Mammary epithelial cell (primary cell): ENCODE measurements at places on chromosomes 1 and 21. TPM values are rescaled to one million over a fixed set of nuclear protein-coding genes. Genes with fewer than 3 reads are reported as not detected.

Gene CD84
- not detected in 2 replicates for total RNA-seq

DNA sequence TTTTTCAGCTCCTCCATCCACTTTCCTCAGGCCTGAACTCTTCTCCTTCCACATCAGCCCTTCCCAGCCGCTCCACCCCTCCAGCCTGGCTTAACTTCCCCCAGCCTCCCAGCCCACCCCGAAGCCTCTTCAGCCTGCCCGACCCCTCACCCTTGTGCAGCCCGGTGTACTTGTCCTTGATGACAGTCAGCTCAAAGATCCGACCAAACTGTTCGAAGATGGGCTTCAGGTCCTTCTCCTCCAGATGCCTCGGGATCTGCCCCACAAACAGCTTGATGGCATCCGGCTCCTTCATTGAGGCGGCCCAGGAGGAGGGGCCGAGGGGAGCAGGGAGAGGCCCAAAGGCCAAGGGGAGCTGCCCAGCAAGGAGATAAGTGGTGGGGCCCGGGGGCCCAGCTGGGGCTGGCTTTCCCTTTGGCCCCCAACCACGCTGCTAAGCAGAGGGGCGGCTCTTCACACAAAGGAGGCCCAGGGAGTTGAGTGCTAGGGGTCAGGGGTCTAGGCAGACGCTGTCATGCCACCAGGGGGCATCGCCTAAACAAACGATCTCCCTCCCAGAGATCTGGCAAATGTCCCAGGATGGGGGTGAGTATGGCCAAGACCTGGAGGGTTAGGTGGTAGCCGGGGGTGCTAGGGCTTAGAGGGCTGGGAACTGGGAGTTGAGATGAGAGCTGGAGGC, 738 bp downstream of the CELF3 start:
- DNase-seq: no peak

Gene C1orf94
- total RNA-seq: not detected

Gene UBASH3A
- not detected for total RNA-seq

DNA sequence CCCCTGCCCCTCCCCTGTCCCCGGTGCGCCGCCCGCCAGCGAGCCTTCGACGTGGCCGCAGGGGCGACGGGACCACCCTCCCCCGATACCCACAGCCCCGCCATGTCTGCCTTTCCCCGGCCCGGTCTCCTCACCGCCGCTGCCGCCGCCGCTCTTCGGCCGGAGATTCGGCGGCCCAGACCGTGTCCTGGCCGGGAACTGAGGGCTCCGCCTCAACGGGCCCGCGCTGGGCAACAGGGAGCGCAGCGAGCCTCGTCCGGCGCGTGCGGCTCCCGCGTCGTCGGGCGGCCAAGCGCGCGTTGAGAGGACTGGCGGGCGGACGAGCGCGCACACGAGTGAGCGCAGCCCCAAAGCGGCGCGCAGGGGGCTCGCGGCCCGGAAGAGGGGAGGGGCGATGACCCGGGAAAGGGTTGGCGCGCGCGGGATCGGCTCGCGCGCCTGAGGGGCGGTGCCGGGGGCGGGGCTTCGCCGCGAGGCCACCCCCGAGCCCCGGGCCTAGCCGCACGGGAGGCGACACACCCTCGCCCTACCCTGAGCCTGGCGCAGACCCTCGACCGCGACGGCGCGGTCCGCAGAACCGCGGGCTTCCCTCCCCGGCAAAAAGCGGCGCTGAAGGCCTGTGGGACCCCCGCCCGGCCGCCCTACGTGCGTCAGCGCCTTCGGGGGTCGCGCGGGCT, at the start of gene BTG3:
Gene BTG3, minus strand, starts transcription at position 337 of the 677 bp plus-strand sequence. CDS start 3,757 bp downstream, outside the sequence.
- peak; percentile 70 for DNase-seq

GRCh38 chr1:108708691-108709660, 3.7 kb upstream of the FNDC7 start:
- DNase-seq: peak; percentile 11
